ENCODE measurements at places on chromosomes 4 and X.

GRCh38 chr4:4994312-4995097 lies 24.8 kb downstream of the CYTL1 start:
- DNase-seq: no peak

GRCh38 chr4:187965726-187966125 lies 29.8 kb upstream of the ZFP42 start:
- no peak for DNase-seq

DNA sequence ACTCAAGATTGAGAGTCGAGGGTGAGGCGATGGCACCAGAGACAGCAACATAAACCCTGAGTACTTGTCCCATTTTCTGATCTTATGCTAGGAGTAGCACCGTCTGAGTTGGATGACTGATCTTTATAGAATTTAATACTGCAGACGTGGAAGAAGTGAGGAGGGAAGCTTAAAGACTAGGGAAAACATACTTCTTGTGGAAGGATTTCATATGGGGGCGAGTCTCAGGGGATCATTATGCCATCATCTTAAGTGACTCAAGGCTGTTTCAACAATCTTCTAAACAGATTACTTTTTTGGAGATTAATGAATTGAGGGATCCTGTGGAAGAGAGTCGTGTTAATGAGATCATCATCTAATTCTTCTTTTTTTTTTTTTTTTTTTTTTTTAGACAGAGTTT lies 17.2 kb upstream of the FAT1 start:
- no peak for DNase-seq

DNA sequence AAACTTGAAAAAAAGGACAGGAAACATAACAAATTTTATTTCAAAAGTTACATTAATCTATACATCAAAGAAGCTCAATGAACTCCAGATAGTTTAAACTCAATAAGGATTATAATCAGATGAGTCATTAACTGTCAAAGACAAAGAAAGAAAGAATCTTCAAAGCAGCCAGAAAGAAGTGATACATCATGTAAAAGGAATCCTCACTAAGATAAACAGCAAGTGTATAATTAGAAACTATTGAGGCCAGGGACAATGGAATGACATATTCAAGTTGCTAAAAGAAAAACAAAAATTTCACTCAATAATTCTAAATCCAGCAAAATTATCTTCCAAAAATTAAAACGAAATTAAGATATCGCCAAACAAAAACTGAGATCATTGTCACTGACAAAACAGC lies 161.6 kb upstream of the NWD2 start:
- DNase-seq: no peak

Data from progenitor cell of endocrine pancreas (in vitro differentiated cells).